ENCODE measurements at places on chromosomes 11 and 22.

DNA sequence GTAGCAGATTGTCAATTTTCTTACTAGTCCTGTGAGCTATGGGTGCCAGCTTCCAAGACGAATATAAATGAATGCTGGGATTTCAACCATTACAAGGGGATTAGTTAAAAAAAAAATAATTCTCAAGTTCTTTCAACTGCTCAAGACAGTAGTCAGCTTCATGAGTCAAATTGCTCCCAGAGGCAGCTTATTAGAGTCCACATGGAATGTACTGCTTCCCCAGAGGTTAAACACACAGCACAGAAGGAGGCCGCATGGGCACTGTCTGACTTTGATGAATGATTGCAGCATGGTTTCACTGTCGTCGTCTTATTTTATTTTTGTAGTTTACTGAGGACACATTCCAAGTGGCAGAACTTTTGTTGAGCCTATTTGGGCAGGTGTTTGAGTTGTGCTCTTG is 563.2 kb downstream of the TMEM135 start:
- H3K4me3 ChIP-seq: no peak overlapping the region
- no peaks in the 10 kb centered on the region for H3K36me3 ChIP-seq
- DNase-seq: no peak
- no peaks in the 10 kb centered on the region for H3K27me3 ChIP-seq
- no peak overlapping the region for H3K27ac ChIP-seq

DNA sequence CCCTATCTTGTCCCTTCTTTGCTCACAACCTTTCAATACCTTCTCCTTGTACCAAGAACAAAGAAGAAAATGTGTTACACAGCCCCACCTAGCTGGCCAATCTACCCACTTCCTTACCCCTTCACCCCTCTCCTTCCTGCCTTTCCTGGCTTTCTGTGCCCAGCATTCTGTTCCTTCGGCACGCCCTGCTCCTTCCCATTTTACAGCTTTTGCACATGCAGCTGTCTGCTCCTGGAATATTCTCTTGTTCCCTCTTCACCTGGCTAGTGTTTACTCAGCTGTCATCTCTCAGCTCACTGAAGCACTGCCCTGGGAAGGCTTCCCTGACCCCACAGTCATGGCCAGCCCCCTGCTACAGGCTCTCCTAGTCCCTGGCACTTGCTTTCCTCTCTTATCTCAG is 30.7 kb downstream of the SERPINH1 start:
- no peaks in the 10 kb centered on the region for H3K36me3 ChIP-seq
- H3K27ac ChIP-seq: no peak overlapping the region
- no peak overlapping the region for H3K4me3 ChIP-seq
- H3K27me3 ChIP-seq: no peaks in the 10 kb centered on the region
- no peak for DNase-seq

DNA sequence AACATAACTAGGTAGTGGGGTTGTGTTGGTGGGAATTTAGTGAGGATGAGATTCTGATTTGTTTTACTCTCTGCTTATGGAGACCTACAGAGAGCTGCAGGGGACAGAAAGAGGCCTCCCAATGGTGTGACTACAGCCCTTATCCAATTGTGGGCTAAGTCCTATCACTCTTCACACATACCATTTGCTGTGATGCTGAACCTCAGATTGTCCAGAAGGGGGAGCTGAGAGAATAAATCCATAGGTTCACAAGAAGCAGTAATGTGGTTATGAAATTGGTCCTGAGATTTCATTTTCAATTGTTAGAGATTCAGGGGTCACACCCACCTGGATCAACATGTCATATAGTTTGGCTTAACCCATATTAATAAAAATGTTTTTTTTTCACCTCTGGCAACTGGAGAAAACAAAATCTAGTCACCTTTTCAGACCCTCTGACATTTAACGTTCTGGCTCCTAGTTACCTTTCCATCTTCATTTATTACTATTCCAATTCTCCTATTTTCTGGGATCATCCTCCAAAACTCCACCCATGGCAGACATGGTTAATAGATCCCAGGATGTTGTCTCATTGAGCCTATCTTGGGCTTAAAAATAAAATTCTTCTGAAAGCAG is 53.3 kb upstream of the PTPN5 start:
- H3K4me3 ChIP-seq: no peak overlapping the region
- H3K27me3 ChIP-seq: peaks cover 21% of the 10 kb centered on the region
- no peak for DNase-seq
- H3K4me1 ChIP-seq: no peaks in the 10 kb centered on the region

- no peak overlapping the region for H3K27ac ChIP-seq
- H3K4me1 ChIP-seq: no peaks in the 10 kb centered on the region
- no peak for DNase-seq
- H3K27me3 ChIP-seq: no peaks in the 10 kb centered on the region
These were observed 51.6 kb downstream of the CEP164 start for GRCh38 chr11:117378976-117379865.

DNA sequence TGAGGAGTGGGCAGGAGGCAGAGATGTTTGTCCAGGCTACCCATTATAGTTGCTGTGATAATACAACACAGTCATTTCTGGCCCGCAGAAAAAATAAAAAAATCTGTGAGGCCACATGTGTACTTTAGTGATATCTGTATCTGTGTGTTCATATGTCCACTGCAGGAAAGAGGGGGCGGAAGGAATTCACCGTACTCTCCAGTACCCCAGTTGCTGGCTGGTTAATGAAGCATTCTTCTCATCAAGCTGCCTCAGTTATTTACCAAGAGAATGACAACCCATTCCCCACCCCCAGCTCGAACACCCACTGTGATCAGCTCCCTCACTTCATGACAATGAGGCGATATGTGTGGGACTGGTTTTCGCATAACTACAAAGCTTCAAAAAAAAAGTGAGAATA is 309.3 kb downstream of the SOX6 start:
- no peaks in the 10 kb centered on the region for H3K4me1 ChIP-seq
- H3K36me3 ChIP-seq: no peaks in the 10 kb centered on the region
- H3K27me3 ChIP-seq: no peaks in the 10 kb centered on the region
- H3K4me3 ChIP-seq: no peak overlapping the region

- H3K4me1 ChIP-seq: no peaks in the 10 kb centered on the region
- no peaks in the 10 kb centered on the region for H3K27me3 ChIP-seq
These were observed 3.8 kb downstream of the SUSD2 start for GRCh38 chr22:24185001-24185500.

DNA sequence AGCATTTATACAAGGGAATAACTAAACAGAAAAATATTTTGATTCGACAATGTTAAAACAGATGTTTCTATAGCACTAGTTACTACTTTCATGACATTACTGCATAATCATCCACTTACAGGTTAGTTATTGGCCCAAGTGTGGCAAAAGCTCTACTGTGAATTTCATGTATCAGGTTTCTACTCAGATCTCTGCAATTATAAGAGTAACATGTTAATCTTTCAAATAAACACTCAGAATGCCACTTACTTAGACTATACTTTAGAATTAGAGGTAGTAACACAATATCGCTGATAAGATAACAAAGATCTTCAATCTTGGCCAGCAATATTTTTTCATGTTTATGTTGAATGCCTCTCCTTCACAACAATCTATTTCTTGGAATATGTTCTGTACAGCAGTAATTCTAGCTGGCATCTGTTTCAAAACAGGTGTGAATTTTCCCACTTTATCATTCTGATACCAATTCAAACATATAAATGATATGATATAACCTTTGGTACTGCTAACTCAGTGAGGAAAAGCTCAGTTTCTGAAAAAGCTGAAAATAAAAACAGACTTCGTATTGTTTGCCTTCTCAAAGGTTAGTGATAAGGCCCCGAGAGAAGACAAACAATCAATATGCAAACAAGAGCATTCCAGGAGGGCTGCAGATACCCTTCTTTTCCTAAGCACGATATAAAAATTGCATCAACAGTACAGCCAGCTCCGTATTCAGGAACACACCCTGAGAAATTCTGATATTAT is 11.0 kb upstream of the CCDC34 start:
- no peak overlapping the region for H3K27ac ChIP-seq
- no peaks in the 10 kb centered on the region for H3K4me1 ChIP-seq
- H3K27me3 ChIP-seq: no peaks in the 10 kb centered on the region
- no peak for DNase-seq
- H3K36me3 ChIP-seq: no peaks in the 10 kb centered on the region
- H3K4me3 ChIP-seq: no peak overlapping the region

DNA sequence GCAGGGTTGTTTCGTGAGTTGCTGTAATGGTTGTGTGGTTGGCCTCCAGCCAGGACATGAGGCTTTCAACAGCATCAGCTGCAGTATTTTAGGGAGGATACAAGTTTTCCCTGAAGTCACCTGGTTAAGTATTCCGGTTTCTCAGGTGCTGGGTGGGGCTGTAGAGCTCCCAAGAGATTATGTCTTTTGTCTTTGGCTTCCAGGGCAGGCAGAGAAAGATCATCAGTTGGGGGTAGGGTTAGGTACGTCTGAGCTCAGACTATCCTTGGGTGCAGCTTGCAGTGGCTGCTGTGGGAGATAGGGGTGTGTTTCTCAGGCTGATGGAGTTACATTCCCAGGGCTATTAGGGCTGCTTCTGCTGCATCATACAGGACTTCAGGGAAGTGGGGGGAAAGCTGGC is 47.5 kb upstream of the MRGPRX1 start:
- no peaks in the 10 kb centered on the region for H3K36me3 ChIP-seq
- peaks cover 22% of the 10 kb centered on the region for H3K27me3 ChIP-seq
- H3K4me3 ChIP-seq: no peak overlapping the region
- no peak overlapping the region for H3K27ac ChIP-seq
- no peak for DNase-seq

DNA sequence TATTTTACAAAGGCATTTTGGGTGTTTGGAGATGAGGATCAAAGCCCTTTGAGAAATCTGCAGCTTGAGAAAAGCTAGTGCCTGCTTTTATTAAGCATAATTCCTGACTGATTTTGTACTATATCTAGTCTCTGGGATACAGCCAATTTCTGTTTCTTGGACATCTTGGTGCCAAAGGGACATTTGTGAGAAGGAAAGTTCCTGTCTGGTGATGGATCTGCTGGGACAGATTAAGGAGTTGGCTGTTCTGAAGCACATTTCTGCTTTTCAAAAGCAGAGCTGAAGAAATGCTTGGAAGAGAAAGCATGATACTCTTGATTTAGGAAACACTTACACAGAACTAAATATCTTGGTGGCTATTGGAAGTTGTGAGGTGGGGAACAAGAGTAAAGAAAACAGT is 254.6 kb upstream of the CCDC90B start:
- no peaks in the 10 kb centered on the region for H3K27me3 ChIP-seq
- no peak overlapping the region for H3K4me3 ChIP-seq
- H3K4me1 ChIP-seq: peaks cover 3% of the 10 kb centered on the region
- no peaks in the 10 kb centered on the region for H3K36me3 ChIP-seq
- no peak for DNase-seq

GRCh38 chr11:93484716-93485115 is 58.5 kb downstream of the SMCO4 start:
- no peaks in the 10 kb centered on the region for H3K27me3 ChIP-seq
- no peak for DNase-seq
- H3K36me3 ChIP-seq: no peaks in the 10 kb centered on the region
- H3K4me3 ChIP-seq: no peak overlapping the region
- H3K4me1 ChIP-seq: no peaks in the 10 kb centered on the region
- H3K27ac ChIP-seq: no peak overlapping the region

DNA sequence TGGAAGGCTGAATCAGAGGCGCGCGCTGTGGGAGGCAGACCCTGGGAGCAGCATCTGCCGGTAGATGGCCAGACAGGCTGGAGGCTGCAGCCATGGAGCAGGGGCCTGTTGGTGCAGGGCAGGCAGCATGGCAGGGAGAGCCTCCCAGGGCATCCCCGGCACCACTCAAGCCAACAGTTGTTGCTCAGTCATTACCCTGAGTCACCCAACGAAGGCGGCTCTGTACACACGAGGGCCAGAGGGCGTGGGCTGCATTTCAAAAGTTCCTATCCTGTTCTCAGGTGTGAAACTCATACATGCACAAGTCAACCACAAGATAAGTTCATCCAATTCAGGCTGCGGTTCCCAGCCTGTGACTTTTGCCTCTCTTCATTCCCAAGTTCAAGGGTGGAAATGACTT is 2.6 kb downstream of the ANO1 start:
- no peak for DNase-seq
- H3K4me3 ChIP-seq: no peak overlapping the region
- H3K36me3 ChIP-seq: no peaks in the 10 kb centered on the region
- H3K27me3 ChIP-seq: peaks cover 34% of the 10 kb centered on the region
- H3K27ac ChIP-seq: no peak overlapping the region

GRCh38 chr22:40890881-40891280 is 29.0 kb upstream of the DNAJB7 start:
- H3K4me3 ChIP-seq: no peak overlapping the region
- no peak overlapping the region for H3K27ac ChIP-seq
- peaks cover 11% of the 10 kb centered on the region for H3K36me3 ChIP-seq
- H3K4me1 ChIP-seq: no peaks in the 10 kb centered on the region
- no peak for DNase-seq
- H3K27me3 ChIP-seq: no peaks in the 10 kb centered on the region

DNA sequence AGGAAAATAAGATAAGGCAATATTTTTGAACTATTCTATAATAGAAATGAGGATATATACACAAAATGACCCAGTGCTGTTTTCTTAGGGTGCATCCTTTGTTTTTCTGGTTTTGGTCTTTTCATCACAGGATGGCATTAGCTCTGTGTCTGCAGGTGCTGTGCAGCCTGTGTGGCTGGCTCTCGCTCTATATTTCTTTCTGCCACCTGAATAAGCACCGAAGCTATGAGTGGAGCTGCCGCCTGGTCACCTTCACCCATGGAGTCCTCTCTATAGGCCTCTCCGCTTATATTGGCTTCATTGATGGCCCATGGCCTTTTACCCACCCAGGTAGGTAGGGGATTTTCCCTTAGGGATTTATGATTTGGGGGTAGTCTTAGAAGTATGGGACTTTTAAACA is 2.2 kb downstream of the TLCD5 start:
- no peak overlapping the region for H3K27ac ChIP-seq
- peaks cover 3% of the 10 kb centered on the region for H3K36me3 ChIP-seq
- peaks cover 76% of the 10 kb centered on the region for H3K27me3 ChIP-seq
- H3K4me3 ChIP-seq: no peak overlapping the region

- peaks cover 1% of the 10 kb centered on the region for H3K4me1 ChIP-seq
- peak; percentile 77 for DNase-seq
- H3K4me3 ChIP-seq: no peak overlapping the region
These were observed 14.4 kb upstream of the LRP5 start for GRCh38 chr11:68297812-68298658.

GRCh38 chr22:49295465-49295743 is 532.3 kb downstream of the BRD1 start:
- no peak overlapping the region for H3K27ac ChIP-seq
- no peak overlapping the region for H3K4me3 ChIP-seq
- H3K36me3 ChIP-seq: no peaks in the 10 kb centered on the region
- DNase-seq: no peak
- no peaks in the 10 kb centered on the region for H3K27me3 ChIP-seq

- H3K27me3 ChIP-seq: peaks cover 10% of the 10 kb centered on the region
- peaks cover 2% of the 10 kb centered on the region for H3K4me1 ChIP-seq
- no peak overlapping the region for H3K4me3 ChIP-seq
- no peak overlapping the region for H3K27ac ChIP-seq
These were observed 48.8 kb downstream of the FBLN1 start for GRCh38 chr22:45551310-45552016.

- no peak for DNase-seq
- H3K36me3 ChIP-seq: peaks cover 3% of the 10 kb centered on the region
- H3K27ac ChIP-seq: no peak overlapping the region
- no peak overlapping the region for H3K4me3 ChIP-seq
- peaks cover 73% of the 10 kb centered on the region for H3K27me3 ChIP-seq
- peaks cover 6% of the 10 kb centered on the region for H3K4me1 ChIP-seq
These were observed 4.3 kb upstream of the SLC6A5 start for GRCh38 chr11:20595101-20595500.

- no peaks in the 10 kb centered on the region for H3K4me1 ChIP-seq
- no peaks in the 10 kb centered on the region for H3K27me3 ChIP-seq
- H3K4me3 ChIP-seq: no peak overlapping the region
- DNase-seq: no peak
These were observed 66.4 kb downstream of the APOL5 start for GRCh38 chr22:35783943-35784614.

GRCh38 chr11:48210052-48210451 is 6.6 kb upstream of the OR4B1 start:
- DNase-seq: no peak
- H3K27ac ChIP-seq: no peak overlapping the region
- H3K4me1 ChIP-seq: no peaks in the 10 kb centered on the region

Data from activated naive CD8-positive, alpha-beta T cell treated with anti-CD3 and anti-CD28 coated beads for 36 hours (primary cell).